ENCODE measurements at places on chromosomes 6 and 20.
A peak's percentile ranks its signal among the peaks of the same experiment; 100 is the strongest.

- no peak for DNase-seq
These were observed 27.0 kb downstream of the LAMA4 start for GRCh38 chr6:112227411-112227810.

DNA sequence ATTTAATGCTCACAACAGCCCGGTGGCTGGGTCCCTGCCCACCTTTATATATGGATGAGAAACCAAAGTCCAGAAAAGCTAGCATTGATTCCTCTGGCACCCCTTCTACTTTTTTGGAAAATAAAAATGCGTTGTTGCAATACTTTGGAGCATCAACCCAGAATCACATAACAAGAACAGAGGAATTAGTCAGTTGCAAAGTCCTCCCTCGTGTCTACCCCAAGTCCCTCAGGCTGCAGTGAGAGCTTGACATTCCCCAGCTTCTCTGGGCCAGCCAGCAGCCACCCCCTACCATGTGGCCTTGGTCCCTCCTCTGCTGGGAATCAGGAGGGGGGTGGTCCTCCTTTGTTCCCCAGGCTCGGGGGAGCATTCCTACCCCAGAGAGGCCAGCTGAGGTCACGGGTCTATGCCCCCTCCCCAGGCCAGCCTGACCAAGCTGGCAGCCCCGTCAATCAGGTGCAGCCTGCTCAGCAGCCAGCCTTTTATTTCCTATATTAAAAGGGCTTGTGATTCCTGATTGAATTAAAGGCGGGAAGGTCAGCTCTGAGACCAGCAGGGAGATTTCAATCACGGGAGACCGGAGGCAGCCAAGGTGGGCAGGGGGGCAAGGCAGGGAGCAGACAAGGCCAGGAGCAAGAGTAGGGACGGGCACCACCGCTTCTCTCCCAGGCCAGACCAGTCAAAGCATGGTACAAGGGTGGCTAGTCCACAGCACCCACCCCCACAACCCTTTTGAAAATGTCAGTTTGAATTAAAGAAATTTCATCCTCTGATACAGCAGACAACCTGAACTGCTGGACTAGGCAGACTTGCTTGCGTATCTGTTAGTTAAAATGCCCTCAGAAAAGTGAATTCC, 158.9 kb downstream of the MRPL14 start:
- DNase-seq: no peak

GRCh38 chr6:133251688-133252087, 10.5 kb downstream of the EYA4 start:
- DNase-seq: no peak

GRCh38 chr6:3291987-3292386, 33.2 kb downstream of the PSMG4 start:
- no peak for DNase-seq

DNA sequence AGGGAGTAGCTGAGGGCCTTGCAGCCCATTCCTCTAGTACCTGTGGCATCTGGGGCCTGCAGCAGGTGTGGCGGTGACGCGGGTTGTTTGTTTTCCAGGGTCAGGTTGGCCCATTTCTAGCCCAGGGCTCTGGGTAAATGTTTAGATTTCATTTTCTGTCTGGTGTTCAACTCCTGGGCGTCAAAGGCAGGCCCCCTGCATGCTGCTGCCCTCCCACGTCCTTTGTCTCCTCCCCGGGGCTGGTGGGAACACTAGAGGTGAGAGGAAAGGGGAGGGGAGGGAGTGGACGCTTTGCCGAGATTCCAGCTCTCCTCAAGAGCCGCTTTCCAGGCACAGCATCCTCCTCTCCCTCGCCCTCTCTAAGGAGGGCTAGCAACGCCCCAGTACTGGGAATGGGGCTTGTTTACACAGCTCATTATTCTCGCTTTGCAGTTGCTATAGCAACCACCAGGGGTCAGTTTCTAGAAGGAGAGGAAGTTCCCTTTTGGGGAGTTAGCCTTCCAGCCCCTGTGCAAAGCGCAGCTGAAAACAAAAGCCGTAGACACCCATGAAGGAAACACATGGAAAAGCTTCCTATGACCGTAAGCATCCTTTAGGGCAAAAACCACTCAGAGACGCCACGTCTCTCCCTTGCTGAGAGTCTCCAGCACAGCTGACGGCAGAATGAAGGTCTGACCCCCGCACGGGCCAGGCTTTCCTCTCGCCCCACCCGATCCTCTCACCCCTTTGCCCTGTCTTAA, 170.6 kb downstream of the LY86 start:
- peak; percentile 63 for DNase-seq

- peak; percentile 54 for DNase-seq
These were observed 176.2 kb upstream of the SASH1 start for GRCh38 chr6:148166339-148166968.

- DNase-seq: no peak
These were observed 2.7 kb upstream of the MCCD1 start for GRCh38 chr6:31525932-31526591.

DNA sequence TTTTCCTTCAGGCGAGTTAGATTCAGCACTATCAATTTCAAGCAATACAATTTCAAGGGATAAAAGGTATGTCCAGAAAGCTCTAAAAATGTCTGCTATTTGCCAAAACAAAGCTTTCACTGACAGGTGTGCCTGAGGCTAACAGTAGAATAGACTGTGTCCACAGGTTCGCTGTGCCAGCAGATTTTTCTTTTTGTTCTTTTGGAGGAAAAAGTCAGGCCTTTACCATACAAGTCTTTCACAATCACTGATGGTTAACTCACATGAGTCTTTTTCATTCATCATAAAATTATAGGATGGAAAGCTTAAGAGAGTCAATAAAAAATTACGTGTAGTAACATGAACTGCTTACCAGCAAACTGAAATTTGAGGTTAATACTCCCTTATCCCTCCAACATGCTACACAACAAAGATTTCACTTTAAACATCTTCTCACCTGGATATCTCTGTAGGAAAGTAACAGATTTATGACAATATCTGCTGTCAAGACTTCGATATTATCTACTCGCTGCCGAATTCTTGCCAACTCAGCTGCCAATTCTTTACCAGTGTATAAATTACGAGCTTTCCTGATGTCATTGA, 95.4 kb downstream of the MAP3K5 start:
- no peak for DNase-seq

GRCh38 chr6:36273067-36273466, 3.2 kb downstream of the PNPLA1 start:
- DNase-seq: no peak

GRCh38 chr20:59184880-59185447, 21.3 kb downstream of the ZNF831 start:
- no peak for DNase-seq

DNA sequence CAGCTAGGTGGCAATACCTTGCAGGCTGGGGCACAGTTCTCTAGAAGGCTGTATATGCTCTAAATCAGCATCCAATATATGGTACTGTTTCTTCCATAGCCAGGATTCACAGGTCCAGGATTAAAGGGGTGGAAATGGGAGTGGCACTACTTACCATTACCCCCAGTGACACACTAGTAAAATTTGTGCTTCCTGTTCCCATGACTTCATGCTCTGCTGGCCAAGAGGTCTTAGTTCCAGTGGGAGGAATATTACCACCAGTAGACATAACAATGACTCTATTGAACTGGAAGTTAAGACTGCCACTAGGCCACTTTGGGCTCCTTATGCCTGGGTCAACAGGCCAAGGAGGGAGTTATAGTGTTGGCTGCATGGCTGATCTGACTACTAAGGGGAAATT, 174.3 kb upstream of the TNFAIP3 start:
- DNase-seq: no peak

DNA sequence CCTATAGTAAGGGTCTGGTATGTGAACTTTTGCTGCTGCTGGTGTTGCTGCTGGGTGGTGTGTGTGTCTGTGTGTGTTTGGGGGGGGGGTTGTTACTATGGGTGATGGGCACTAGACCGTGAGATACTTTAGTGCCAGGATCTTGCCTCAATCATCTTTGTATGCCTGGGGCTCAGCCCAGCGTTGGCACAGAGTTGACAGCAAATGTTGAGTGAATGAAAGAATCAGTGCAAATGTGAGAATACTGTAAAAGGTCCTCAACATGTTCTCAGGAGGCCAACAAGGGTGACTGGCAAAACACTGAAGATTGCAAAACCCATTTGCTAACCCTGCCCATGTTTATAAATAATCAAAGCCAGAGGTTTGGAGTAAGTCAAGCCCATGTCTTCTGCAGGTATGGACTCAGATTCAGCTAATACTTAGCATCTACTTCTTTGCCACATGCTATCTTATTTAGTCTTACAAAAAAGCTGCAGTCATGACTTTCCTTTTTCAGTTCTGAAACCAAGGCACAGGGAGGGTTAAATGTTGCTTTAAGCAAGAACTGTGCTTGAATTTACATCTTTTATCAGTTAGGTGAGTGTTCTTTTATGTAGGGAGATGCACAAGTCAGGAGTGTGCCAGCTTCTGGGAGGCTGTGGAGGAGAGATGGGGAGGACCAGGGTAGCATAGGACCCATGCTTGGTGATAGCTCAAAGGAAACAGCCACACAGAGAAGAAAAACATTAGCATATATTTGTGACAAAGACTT, 125.3 kb upstream of the SPACA1 start:
- DNase-seq: no peak

- no peak for DNase-seq
These were observed at the start of gene SLC17A3 for GRCh38 chr6:25874118-25874517. TSS of gene SLC17A3 (minus strand) at chr6:25874243. CDS start at chr6:25868387, 5,856 bp downstream.

GRCh38 chr20:54219751-54220426, 12.0 kb downstream of the PFDN4 start:
- no peak for DNase-seq

- DNase-seq: no peak
These were observed 70.8 kb upstream of the NXT1 start for GRCh38 chr20:23279836-23280235.

GRCh38 chr6:127347178-127347577, 3.8 kb upstream of the ECHDC1 start:
- DNase-seq: peak; percentile 94

GRCh38 chr6:49890988-49891387, 24.7 kb upstream of the CRISP1 start:
- DNase-seq: no peak

DNA sequence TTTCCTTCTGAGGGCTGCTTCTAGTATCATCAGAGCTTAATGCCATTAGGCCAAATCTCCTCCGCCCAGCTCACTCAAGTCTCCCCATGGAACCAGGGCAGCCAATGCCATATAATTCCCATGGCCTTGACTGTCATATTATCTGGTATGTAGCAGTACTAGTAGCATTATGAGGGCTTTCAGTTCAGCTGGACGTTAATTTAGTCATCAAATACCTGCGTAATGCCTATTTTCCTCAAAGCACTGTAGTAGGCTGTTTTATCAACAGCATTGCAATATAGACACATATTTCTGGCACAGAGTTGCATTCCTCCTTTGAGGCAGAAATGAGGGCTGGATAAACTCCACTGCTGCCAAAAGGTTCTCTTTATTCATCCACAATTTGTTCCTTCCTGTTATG, 1.7 kb downstream of the KCTD20 start:
- DNase-seq: no peak

- no peak for DNase-seq
These were observed 75.2 kb downstream of the COL21A1 start for GRCh38 chr6:56172144-56172543.

GRCh38 chr20:33857722-33858563, 46.8 kb downstream of the CHMP4B start:
- no peak for DNase-seq

- no peak for DNase-seq
These were observed 4.1 kb downstream of the GUCA1B start for GRCh38 chr6:42190554-42191183.

DNA sequence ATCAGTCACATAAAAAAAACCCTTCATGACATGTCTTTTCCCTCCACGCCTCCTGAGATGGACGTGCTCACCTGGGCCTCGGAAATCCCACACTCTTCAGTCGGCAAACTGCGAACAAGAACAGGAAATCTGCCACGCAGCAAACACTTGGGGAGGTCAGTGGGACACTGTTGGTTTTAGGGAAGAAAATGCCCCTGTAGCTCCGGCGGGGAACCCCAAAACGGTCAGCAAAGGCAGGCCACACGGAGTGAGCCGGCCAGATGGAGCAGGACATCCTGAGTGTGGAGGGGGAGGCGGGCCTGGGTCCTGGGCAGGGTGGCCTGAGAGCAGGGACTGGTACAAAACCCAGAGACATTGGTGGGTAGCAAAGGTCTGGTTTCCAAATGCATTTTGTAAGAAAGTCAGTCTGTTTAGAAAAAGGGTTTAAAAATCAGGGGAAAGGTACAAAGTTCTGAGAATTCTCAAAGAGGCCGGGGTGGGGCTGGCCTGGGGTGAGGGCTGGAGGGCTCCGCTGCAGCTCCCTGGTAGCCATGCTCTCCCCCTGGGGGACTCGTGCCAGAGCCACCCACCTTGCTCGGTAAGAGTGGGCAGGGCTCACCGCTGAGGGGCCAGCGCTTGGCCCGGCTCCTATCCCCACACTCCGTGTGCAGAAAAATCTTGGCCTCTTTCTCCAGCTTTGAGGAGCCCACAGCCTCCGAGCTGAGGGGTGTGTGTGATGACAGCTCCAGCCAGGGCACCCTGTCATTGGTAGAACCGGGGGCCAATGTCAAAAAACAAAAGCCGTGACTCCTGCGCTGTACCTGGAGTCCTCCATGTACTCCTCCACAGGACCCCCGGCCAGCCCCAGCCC, 5.2 kb downstream of the SLC2A4RG start:
- no peak for DNase-seq

- no peak for DNase-seq
These were observed 16.4 kb downstream of the FAXC start for GRCh38 chr6:99333068-99333467.

GRCh38 chr6:1581120-1581991, 28.4 kb upstream of the FOXC1 start:
- no peak for DNase-seq

DNA sequence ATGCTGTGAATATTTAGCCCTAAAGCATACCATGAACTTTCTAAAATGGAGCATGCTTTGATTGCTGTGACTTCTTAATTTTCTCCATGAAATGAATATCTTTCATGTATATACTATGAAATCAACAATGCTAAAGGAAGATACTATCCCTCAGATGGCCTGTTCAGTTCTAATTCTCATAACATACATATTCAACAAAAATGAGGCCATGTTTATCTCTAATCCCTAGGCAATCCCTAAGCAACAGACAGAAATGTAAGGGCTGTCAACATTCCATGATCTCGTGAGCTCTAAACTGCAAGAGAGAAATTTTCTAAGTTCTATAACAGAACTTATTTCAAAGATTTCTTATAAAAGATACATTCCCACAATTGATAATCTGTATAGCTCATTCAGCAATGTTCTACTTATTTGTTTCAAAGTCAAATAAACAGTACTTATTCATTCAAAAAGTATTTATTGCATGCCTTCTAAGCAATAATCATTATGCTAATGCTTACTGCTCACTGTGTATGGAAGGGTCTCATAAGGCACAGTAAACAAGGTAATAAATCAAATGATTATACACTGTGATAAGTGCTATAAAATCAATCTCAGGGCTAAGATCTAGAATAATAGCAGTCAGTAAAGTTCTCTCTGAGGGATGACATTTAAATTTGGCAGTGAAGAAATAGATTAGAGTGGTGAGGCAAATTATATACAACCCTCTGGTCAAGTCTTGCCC, 492.9 kb downstream of the PHF3 start:
- no peak for DNase-seq

Measured in AML-193 (cell line).